CD8-positive, alpha-beta memory T cell (primary cell): ENCODE measurements at places on chromosomes 5 and 9.

DNA sequence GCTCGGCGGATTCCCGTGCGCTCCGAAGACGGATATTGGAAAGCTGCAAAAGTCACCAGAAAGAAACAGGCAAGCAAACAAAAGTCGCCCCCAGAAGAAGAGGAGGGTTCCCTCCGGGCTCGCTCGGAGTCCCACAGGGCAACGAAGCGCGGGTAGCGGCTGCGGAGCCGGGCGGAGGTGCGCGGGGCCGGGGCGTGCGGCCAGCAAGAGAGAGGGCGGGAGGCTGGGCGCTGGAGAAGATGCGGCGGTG is at the start of gene FBN2:
FBN2 (minus strand) TSS at position 246 of the 250 bp plus-strand sequence. CDS start 642 bp downstream, outside the sequence.
- no peak within 1 kb of the TSS for H3K27ac ChIP-seq
- no peaks in the 10 kb centered on the region for H3K4me1 ChIP-seq
- H3K27me3 ChIP-seq: peaks cover 5% of the 10 kb centered on the region
- H3K4me3 ChIP-seq: no peak within 1 kb of the TSS

DNA sequence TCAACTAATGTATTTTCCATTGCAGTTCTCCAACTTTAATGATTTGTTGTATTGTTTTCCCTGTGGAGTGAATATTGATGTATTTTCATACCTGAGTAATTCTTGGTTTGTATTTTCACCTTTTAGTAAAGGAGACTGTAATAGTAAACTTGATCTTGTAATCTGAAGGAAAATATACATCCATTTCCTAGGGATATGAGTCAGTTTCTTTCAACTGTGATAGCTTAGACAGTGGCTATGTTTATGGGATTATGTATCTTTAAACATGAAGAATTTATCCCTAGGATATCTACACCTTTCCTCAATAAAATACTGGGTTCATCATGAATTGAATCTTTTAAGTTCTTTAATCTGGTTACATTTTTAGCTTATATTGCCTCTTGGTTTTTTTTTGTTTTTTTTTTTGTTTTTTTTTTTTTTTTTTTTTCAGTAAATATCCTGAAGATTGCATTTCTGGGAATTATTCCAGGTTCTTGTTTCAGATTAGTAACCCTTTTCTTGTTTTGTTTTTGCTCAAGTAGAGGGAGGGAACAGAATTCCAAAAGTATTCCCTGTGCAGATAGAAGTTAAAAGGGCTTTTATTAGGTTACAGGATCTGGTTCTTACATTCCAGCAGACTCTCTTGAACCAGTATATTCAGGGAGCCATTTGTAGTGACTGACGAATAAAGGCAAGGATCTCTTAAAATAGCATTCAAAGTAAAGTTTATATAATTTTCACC is 7.1 kb downstream of the WDR36 start:
- no peak overlapping the region for H3K27ac ChIP-seq
- H3K27me3 ChIP-seq: no peaks in the 10 kb centered on the region
- no peak for DNase-seq
- peaks cover 5% of the 10 kb centered on the region for H3K4me1 ChIP-seq
- no peak overlapping the region for H3K4me3 ChIP-seq

DNA sequence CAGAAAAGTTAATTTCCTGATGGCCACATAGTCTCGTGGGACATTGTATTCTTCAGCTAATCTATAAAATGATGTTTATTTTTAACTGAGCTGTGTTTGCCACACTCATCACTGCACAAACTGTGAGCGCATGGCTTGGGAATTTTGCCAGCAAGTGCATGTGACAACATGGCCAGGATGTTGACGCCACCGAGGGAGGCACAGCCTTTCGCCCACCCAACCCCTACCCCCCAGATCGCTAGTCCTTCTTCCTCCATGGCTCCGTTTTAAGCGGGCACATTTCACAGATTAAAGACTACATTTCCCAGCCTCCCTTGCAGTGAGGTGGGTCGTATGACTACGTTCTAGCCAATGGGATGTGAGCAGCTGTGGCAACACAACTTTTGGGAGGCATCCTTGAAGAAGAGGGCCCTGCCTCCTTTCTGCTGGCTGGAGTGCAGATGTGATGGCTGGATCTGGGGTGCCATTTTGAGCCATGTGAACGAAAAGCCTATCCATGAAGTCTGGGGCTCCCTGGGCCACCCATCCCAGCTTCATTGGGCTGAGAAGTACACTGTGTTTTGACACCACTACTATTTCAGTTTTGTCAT is 7.9 kb downstream of the NRARP start:
- no peaks in the 10 kb centered on the region for H3K36me3 ChIP-seq
- no peak overlapping the region for H3K27ac ChIP-seq
- peaks cover 7% of the 10 kb centered on the region for H3K4me1 ChIP-seq
- no peak overlapping the region for H3K4me3 ChIP-seq

DNA sequence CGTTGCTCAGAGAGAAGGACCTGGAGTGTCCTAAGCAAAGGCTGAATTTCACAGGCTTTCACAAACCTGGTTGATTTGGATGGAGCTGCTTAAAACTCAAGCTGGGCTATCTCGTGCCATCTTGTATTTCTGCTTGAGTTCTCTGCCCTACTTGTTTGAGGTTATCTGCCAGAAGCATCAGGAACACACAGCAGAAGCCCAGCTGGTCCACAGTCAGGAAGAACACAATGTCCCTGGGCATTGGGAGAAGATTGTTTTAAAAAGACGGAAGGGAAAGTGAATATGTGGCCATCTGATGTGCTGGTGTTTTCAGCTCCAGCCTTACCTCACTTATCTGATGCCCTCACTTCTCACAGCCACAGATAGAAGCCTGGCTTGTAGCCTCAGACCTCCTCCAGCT is 32.9 kb upstream of the SLC36A1 start:
- no peak overlapping the region for H3K4me3 ChIP-seq
- no peak overlapping the region for H3K27ac ChIP-seq
- H3K27me3 ChIP-seq: peaks cover 4% of the 10 kb centered on the region
- no peaks in the 10 kb centered on the region for H3K36me3 ChIP-seq

DNA sequence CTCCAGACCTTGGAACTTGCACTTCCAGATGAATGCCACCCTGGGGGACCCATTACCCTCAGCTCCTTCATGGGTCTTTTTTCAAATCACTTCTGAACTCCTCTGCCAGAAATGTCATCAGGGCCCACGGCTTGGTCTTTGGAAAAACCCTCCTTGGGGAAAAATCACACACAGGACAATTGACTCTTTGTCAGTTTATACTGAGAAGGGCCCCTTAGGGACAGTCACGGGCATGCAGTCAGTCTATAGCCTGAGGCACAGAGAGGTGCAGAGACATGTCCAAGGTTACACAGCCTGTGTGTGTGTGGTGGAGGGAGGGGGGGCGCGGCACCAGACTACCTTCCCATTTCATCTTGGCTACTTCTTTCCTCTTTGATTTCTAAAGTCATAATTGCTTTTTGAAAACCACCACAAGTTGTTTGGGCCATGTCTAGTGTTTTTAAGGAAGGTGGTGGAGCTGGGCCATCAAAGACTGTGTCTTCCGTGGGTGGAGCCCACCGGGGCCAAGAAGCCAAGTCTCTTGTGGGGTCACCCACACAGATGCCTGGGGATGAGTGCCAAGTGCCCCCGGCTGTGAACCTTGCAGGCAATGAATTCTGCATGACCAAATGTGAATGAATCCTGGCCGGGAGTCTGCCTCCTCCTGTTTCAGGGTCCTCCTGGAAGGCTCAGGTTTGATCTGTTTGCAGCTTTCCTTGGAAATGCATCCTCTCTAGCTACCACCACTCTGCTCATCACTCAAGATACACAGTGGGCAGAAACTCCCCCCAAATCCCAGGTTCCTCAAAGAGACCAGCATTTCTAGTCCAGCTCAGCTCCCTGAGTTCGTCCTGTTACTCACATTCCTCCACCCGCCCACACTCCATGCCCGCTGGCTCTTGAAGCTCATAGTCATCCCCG is 200.1 kb upstream of the TBC1D2 start:
- DNase-seq: no peak
- no peaks in the 10 kb centered on the region for H3K36me3 ChIP-seq
- no peaks in the 10 kb centered on the region for H3K27me3 ChIP-seq
